Fibroblast of mammary gland (primary cell): ENCODE measurements at places on chromosomes 4 and X.

GRCh38 chrX:18394477-18394876, 30.9 kb upstream of the CDKL5 start:
- DNase-seq, result no peak

DNA sequence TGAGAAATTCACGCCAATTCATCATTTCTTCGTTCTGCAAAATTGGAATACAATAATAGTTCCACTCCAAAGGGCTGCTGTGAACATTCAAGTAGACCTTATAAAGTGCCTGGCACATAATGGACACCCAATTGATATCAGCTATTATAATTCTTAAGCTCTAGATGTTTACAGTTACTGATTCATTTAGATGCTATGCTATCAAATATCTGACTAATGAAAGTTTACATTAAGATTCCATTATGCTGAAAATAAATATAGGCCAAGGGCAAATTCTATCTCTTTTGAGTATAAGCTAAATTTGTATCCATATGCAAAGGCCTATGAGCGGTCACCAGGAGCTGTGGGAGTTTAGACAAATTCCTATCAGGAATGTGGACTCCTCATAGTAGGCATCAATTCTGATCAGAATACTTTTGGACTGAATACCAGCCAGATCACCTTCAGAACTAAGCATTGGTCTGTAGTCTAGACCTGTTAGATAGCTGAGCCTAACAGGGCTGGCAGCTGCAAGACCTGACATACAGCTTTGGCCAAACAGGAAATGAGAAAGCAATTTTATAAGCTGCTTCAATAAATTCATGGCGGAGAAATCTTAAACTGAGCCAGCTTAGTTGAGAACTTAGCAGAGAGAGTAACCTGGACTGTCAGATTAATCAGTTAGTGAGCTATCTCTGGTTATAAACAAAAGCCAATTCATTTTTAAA, 384.3 kb upstream of the ACTRT1 start:
- no peak for DNase-seq

- peak; percentile 97 for DNase-seq
Observed at GRCh38 chrX:11341274-11342201, 48.3 kb downstream of the AMELX start.

DNA sequence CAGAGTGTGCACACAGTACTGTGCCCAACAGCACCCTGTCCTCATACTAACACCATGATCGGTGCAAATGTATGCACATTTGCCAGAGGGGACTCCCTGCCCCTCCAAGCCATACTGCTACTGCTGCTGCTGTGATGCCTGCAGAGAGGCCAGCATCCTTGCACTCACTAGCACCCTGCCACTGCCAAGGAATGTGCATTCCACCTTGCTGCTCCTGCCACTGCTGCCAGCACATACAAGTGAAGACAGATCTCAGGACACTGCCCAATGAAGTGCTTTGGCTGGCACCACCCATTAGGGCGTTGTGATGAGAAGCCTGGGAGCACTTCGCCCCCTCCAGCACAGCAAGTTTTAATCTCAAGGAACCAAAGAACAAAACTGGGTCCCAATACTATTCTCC, 146.3 kb upstream of the DMD start:
- no peak for DNase-seq

DNA sequence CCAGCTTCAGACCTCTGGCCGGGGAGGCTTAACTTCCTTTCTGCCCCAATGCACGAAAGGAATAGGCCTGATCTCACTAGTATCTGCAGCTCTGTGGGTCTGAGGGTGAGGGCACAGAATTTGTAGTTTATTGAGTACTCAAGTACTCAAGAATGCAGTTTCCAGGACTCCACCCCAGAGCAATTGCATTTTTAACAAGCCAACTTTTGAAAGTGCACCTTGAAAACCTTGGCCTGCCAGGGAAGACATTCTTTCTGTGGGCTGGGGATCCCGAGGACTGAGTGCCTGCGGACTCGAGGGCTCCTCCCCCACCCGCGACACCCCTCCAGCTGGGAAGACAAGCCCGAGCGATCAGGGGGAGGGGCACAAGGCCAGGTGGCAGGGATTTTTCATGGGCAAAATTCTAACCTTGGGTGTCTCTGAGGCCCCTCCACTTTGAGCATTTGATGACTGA, 22.4 kb downstream of the RS1 start:
- no peak for DNase-seq

GRCh38 chrX:47202877-47203276, 9.2 kb downstream of the UBA1 start:
- DNase-seq, result no peak

DNA sequence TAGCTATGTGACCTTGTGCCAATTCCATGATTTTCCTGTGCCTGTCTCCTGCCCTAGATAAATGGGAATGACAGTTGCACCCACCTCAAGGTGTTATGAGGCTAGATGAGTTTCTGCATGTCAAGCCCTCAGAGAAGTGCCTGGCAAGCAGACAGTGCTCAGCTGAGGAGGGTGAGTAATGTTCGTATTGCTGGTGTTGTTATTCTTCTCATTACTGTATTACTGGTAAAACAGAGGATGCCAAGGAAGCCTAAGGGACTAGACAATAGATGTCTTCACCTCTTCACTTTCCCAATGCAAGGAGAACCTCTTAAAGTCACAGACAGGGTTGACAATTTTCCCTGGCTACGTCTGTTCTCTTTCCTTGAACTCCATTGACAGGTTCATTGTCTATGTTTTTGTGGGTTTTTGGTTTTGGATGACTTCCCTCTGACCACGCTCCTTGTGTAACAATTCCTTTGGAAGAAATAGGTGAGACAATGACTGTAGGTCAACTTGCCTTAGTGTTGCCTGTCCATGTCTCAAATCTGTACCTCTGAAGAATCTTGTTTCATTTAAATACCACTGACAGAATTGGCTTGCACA, 19.2 kb downstream of the ETDC start:
- peak; percentile 65 for DNase-seq

- peak; percentile 52 for DNase-seq
Observed at GRCh38 chr4:145511913-145512522, 30.4 kb downstream of the SMAD1 start.
